ENCODE measurements at places on chromosomes 11 and 22.

DNA sequence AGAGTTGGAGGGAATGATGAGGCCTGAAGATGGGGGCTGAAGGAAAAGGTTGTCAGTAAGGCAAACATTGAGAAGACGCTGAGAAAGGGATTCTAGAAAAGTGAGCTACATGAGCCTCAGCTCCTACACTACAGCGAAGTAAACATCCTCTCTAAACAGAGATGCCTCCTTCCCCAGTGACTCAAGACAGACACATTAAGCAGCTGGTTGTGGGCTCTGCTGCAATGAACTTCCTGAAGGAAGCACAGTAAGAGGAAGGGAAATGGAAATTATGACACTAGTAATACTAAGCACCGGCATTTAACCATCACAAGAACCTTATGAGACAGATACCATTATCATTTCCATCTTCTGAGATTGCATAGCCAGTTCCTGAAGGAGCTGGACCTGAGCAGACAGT lies 190.5 kb downstream of the C11orf87 start:
- no peak for DNase-seq

DNA sequence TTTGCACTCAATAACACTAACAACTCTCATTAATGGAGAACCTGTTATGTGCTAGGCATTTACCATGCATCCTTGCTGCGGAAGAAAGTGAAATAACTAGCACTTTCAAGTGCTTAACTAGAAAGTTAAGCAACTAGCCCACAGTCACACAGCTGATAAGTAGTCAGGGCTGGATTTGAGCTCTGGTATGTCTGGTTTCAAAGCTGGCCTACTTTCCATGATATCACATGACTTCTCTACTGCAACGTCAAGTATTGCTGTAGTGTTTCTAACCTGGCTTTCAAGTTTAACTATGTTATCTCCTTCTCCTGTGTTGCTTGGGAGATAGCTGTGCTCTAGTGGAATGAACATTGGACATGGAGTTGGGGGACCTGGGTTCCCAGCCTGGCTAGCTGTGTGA lies 12.1 kb downstream of the SLC15A3 start:
- no peak for DNase-seq

DNA sequence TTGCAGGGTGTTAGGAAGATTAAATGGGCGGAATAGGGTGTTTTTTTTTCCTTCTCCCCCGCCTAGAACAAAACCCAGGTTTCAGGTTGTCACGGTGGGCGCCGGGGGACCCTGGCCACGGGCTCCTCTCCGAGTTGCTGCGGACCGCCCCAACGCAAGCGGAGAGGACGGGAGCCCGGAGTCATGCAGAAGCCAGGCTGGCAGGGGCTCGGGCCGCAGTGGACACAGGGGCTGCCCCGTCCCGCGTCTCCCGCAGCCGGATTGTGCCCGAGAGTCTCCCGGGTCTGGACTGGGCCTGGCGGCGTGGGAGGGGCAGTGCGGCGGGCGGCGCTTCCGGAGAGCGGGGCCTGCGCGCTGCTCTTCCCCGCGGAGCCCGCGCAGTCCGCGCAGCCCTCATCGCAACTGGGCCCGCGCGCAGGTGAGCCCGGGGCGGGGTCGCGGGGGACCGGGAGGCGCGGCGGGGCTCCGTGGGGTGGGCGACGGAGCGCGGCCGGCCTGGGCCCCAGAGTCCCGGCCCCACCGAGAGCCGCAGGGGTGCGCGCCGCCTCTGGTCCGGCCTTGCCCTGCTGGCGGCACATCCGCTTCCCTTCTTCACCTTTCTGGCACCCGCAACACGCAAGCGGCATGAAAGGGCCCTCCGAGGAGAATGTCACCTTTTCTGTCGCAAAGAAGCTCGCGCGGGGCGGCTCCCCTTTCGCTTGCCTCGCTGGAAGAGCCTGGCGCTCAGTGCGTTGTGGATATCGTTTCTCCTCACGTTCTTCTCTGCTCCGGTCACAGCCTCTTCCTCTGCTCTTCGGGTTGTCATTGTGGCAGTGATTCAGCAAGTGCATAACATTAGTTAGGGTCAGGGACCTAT lies at the start of gene TIRAP:
Gene TIRAP (plus strand): TSS at position 358 of the 856 bp plus-strand sequence. CDS start 7,802 bp downstream, outside the sequence.
- DNase-seq = peak; percentile 41

GRCh38 chr22:23509571-23510302 lies 70.4 kb downstream of the IGLL1 start:
- DNase-seq = no peak

DNA sequence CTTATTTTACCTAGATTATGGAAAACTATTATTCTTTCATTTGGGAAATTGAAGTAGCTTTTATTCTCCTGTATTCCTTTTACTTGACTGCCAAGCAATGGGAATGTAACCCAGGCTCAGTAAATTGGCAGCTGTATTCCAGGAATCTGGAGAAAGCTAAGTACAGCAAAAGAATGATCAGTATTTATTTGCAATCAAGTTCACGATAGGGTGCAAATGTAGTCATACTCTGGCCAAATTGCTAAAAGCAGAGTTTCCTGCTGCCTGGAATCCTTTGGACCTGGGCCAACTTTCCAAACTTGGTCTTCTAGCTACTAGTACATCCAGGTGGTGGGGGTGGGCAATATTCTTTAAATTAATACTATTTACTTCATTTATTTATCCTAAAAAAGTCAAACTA lies 286.0 kb upstream of the CTSC start:
- no peak for DNase-seq
